ENCODE measurements at places on chromosomes 11 and 22.

DNA sequence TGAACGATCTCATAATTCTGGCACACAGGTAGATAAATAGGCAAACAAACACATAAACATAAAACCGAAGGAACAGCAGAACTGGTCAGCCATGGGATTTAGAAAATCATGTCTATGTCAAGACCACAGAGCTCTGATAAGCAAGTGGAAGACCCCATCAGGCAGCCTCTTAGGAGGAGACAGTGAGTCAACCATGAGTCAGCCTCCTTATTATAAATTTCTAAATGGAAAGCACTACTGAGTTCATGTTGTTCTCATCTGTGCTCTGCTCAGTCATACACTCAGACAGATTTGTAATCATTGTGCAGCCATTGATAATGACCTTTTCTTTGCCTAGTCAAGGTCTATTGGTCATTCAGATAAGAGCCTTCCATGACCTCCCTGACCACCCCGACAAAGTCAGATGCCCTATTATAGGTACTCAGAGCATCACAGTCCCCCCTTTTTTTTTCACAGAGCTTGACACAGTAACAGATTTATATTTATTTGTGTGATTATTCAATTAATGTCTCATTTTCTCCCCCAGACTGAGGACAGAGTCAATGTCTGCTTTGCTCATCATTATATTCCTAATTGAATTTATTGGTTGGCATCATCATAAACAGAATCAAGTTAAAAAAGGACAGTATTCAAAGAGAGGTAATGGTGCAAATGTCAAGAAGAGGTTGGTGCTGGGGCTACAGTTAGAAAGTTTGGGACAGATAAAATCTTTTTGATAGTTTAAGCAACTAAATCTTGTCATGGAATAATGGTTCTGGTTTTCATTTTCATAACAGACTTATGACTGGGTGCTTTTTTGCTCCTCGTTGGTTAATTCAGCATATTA, 579.7 kb upstream of the CCDC90B start:
- DNase-seq = no peak

DNA sequence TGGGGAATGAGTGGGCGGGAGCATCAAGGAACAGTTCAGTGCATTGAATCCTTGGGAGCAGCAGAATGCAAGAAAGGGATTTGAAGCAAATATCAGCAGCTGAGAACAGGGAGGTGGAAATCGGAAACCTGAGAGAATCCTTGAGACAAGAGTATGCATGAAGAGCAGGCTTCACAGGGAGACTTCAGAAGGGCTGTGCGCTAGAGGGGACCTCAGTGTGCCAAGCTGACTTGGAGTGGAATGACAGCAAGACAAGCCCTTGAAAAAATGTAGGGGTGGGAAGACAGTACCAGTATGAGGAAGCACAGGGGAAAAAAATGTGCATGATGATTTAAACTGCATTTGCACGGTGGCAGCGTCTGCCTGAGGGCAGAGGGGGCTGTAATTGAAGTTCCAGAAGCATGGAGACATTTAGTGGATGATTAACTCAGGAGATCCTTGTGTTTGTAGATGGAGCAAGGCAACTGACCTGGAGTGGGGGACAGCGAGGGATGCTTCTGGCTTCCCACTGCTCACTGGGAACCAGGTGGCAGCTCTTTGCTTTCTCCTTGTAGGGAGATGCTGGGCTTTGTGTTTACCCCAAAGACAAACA, 204.9 kb upstream of the PLET1 start:
- no peak for DNase-seq

- no peak for DNase-seq
Measured at GRCh38 chr11:100739666-100740065, 52.6 kb downstream of the ARHGAP42 start.

- no peak for DNase-seq
Measured at GRCh38 chr22:23709107-23709506, 18.3 kb downstream of the RGL4 start.

DNA sequence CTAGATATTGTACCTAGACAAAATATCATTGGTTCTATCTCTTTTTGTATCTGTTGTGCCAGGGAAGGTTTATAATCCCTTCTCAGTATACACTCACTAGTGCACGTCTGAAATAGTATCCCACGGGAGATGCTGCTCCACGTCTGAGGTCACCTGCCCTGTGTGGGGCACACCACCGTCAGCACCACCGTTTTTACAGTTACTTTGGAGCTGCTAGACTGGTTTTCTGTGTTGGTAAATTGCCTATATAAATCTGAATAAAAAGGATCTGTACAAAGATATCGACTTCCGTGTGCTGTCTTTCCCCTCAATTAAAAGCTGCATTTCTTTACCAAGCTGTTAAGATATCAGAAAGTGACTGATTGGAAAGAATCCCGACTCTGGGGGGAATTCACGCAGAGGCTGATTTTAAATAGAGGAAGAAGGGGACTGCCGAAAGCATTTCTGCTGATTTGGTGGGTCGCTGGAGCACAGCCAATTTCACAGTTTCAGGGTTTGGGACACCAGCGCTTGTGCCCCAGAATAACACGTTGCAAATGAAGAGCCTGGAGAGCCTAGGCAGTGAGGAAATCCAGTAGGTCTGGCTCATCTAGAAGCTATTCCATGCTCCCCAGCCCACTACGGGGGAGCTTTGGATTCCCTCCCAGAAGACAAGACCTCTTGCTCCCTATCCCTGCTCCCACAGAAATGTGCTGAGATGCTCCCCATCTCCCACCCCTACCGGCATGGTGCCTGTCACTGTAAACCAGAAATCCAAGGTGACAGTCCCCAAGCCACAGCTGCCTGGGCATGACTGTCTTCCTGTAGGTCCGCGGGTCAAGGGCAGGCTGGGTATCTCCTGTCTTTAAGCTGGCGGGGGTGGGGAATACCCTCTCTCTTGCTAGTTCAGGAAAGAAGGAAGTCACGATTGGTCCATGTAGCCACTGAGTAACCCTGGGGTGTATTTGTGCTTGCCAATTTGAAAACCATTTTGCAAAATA, 12.7 kb upstream of the MYO18B start:
- DNase-seq = no peak

- DNase-seq = no peak
Measured at GRCh38 chr11:39664023-39664422, 1795.4 kb downstream of the LRRC4C start.

DNA sequence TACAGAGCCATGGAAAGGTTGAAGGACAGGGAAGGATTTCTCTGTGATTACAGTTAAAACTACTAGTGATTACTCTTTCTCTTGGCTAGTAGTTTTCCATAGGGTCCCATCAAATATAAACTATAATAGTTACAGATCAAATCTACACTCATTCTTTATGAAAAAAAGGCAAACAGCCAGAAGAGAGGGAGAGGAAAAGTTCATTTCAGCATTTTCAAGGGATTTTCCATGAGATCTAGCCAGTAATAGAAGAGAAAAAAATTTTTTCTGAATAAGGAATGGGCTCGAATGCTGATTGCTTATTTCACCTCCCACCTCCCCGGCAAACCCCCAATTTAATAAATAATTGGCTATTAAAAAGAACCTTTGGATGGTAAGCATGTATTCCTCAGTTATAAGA, 74.8 kb upstream of the BLID start:
- DNase-seq = no peak

DNA sequence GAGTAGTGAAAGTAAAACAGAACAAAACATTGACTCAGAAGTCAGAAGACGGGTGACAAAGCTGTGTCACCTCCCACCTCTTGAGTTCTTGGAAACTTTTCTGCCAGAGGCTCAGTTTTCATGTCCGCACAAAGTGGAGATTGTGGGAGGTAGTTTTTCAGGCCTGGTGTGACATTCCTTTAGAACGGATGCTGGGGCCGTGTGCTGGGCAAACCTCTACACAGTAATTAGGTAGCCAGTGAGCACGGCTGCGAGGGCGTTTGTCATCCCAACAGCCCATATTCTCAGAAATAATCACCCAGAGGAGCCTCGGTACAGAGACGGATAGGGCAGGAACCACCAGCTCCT, 1054.4 kb downstream of the TBC1D22A start:
- no peak for DNase-seq

- DNase-seq = no peak
Measured at GRCh38 chr22:32183625-32184024, 21.2 kb downstream of the RFPL2 start.

GRCh38 chr11:46309814-46310259, 32.4 kb downstream of the CREB3L1 start:
- DNase-seq = no peak

- no peak for DNase-seq
Measured at GRCh38 chr11:113591117-113591516, 115.0 kb downstream of the TMPRSS5 start.

DNA sequence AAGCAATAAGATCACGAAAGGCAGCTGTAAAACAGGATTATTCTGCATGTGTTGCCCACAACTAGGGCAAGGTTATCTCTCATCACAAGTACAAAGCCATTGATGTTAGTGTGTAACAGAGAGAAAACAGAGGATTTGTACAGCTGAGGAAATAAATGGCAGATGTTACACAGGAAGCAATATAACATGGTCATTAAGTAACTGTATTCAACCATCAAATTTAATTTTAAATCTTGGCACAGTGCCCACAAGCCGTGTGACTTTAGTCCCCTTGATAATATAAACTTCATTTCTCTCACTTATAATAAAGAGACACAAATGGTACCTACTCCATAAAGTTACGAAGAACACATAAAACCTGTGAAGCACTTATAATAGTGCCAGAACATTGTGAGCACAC, 17.3 kb downstream of the OR51E2 start:
- DNase-seq = no peak

DNA sequence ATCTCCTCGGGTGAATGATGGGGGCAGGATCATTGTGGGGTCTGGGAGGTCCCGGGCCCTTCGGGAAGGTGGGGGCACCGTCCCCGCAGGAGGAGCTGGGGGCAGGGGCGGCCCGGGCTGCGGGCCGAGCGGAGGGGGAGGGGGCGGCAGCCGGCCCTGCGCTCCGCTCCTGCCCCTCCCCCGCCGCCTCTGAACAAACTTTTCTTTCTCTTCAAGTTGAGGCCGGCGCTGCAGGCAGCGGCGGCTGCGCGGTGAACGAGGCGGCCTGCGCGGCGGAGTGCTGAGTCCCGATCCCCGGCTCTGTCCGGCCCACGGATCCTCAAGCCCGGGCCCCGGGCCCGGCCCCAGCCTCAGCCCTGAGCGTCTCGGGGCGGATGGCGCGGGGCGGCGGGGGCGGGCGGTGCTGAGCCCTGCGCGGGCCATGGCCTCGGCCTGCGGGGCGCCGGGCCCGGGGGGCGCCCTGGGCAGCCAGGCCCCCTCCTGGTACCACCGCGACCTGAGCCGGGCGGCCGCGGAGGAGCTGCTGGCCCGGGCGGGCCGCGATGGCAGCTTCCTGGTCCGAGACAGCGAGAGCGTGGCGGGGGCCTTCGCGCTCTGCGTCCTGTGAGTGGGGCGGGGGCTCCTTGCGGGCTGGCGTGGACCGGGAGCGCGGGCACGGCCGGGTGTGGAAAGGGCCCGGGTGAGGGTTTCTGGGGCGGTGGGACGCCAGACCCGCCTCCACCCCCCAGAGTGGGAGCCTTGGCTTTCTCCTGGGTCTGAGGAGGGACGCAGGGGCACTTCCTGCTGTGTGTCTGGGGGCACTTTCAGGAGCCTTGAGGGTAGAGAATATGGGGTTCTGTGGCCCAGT, at the start of gene INPPL1:
INPPL1 (plus strand) TSS at position 204 of the 847 bp plus-strand sequence; CDS start at position 422, 218 bp downstream.
- DNase-seq = no peak

DNA sequence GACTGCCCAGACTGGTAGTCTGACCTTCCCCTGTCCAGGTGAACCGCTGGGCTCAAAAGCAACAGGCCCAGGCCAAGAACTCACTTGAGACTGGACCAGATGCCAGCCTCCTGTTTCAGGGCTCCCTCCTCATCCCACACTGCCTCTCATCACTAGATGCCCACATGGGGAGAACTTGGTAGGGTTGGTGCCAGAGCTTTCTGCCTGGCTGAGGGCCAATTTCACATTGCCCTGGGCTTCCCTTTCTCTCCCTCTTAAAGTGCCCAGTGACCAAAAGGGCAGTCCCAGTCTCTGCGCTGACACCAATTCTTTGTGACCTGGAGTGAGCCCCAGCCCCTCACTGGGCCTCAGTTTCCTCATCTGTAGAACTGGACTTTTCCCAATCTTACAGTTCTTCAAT, 41.7 kb downstream of the C11orf58 start:
- no peak for DNase-seq

GRCh38 chr22:38314051-38314932, 2.9 kb downstream of the CSNK1E start:
- no peak for DNase-seq

- DNase-seq = no peak
Measured at GRCh38 chr11:20249378-20249777, 89.1 kb upstream of the DBX1 start.

GRCh38 chr22:44860311-44860710, 107.9 kb downstream of the ARHGAP8 start:
- DNase-seq = no peak

- no peak for DNase-seq
Measured at GRCh38 chr22:35657571-35658312, 9.5 kb downstream of the APOL6 start.

DNA sequence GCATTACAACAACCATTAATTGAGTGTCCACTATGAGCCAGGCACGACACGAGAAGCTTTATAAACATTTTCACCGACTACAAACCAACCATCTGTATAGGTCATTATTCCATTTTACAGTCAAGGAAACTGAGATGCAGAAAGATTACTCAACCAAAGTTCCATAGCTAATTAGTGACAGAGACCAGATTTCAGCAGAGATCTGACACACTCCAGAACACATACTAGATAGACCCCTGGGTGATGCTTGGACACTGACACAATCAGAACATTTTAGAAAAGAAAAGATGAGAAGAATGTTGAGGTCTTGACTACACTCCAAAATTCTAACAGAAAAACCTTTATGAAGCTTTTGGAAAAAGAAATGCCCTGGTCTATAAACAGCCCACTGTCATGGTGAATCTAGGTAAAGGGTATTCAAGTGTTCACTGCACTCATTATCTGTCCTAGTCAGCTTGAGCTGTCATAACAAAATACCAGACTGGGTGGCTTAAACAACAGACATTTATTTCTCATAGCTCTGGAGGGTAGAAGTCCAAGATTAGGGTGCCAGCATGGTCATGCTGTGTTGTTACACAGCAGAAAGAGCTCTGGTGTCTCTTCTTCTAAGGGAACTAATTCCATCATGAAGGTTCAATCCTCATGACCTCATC, 89.0 kb downstream of the RELT start:
- no peak for DNase-seq

GRCh38 chr11:93529707-93530467, 13.3 kb downstream of the SMCO4 start:
- no peak for DNase-seq

GRCh38 chr11:38710262-38710661, 2112.2 kb upstream of the RAG2 start:
- no peak for DNase-seq

GRCh38 chr11:118916842-118917388, 8.8 kb downstream of the BCL9L start:
- no peak for DNase-seq

DNA sequence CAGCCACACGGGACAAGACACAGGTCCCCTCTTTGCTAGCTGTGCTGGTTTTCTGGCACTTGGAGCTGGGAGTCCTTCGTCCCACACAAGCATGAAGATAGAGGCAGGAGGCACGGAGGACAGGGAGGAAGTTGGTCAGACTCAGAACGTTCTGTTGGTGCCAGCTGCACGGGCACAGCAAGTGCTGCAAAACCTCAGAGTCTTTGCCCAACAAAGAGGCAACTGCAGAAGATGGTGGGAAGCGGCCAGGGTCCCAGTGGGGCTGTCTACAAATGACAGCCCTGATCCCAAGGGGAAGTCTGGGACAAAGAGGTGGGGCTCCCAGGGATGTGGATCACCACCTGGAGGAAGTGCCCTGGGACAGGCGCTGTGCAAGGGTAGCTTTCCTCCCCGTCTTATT, 9.4 kb upstream of the OSM start:
- no peak for DNase-seq

GRCh38 chr11:36214480-36214879, 74.7 kb downstream of the COMMD9 start:
- DNase-seq = no peak
